ENCODE measurements at places on chromosomes 4 and X.

- DNase-seq: no peak
Observed at GRCh38 chr4:33063241-33063640, 2343.1 kb downstream of the PCDH7 start.

DNA sequence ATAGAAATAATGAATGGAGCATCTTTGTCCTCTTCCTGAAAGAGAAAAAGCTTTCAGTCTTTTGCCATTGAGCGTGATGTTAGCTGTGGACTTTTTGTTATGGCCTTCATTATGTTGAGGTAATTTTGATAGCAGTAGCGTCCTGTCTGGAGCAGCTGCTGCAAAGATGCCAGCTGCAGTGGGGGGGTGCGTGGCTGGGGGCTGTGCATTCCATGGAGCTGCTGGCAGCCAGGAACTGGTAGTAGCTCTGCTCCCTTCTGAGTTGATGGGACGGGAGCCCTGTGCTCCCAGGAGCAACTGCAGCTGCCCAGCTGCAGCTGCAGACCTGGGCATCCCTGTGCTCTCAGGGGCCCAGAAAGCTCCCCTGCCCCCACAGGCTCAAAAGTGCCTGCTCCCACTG is 50.4 kb downstream of the CCDC160 start:
- no peak for DNase-seq

DNA sequence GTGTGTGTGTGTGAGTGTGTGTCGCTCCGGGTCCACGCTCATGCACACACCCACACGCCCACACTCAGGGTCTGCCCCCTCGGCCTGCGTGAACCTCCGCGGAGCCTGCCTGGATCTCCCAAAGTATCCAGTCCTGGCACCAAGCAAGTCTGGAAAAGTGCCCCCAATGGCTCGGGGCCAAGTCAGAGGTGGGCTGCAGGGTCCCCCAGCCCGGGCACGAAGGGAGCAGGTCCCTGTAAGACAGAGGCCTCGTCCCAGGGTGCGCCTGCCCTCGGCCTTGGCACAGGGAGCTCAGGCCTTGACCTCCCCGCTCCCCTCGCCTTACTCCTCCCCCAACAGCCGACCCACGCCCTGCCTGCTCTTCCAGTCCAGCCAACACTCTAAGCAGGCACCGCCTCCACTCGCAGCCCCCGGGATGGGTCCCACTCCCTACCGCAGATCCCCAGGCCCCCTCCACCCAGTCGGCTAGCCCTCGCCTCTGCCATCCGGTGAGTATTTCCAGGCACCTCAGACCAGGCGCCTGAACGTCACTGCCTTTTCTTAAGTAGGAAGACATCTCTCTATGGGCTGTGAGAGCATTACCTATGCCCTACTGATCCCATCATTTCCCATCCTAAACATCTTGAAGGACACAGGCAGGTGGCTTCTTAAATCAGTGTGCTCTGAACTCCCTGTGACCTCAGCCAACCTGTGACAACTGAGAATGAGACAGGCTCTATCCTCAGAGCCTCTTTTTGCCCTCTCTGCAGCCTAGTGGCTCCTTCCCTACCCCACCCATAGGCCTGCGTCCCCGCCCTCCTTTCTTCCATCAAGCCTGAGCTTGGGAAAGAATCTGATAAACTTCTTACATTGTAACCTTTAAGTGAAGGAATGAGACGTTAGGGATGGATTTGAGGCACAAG is 704 bp downstream of the FAM114A1 start:
- DNase-seq: no peak

DNA sequence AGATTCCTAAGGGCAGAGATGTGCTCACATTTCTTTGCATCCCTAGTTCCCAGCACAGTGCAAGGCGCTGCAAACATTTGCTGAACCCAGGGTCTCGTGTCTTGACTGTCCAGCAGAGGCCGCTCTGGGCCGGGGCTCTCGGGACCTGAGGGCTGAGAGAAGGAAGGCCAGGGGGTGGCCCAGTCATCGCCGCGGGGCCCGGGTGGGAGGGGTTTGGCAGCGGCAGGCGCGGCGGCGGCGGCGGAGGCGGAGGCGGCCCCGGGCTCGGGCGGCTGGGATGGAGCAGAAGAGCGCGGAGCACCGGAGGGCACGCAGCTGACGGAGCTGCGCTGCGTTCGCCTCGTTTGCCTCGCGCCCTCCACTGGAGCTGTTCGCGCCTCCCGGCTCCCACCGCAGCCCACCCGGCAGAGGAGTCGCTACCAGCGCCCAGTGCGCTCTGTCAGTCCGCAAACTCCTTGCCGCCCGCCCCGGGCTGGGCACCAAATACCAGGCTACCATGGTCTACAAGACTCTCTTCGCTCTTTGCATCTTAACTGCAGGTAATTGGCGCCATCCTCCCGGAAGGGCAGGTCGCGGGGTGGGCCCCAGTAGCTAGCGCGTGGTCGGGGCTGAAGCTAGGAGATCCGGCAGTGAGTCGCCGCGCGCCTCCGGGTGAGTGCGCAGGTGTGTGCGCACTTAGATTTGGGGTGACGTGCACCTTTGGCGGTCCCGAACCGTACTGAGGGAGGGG is at the start of gene PARM1:
PARM1 (plus strand) TSS at position 285 of the 730 bp plus-strand sequence; CDS start at position 497, 212 bp downstream.
- DNase-seq: no peak

DNA sequence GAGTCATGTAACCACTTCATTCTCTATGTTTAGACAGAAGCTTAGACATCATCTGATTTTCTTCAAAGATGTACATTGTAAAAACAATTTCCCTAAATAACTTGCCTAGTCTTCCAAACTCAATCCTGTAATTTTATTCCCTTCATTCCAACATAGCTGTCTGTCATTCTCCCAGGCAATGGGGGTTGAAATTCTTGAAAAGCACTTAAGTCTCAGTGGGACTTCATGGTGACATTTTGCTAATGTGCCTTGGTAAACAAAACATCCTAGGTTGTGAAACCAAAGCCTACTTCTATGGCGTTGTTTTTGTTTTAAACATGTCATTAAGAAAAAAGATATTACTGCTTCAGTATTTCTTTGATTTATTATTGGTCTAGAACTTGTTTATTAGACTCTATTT is 122.0 kb upstream of the NRK start:
- DNase-seq: no peak

DNA sequence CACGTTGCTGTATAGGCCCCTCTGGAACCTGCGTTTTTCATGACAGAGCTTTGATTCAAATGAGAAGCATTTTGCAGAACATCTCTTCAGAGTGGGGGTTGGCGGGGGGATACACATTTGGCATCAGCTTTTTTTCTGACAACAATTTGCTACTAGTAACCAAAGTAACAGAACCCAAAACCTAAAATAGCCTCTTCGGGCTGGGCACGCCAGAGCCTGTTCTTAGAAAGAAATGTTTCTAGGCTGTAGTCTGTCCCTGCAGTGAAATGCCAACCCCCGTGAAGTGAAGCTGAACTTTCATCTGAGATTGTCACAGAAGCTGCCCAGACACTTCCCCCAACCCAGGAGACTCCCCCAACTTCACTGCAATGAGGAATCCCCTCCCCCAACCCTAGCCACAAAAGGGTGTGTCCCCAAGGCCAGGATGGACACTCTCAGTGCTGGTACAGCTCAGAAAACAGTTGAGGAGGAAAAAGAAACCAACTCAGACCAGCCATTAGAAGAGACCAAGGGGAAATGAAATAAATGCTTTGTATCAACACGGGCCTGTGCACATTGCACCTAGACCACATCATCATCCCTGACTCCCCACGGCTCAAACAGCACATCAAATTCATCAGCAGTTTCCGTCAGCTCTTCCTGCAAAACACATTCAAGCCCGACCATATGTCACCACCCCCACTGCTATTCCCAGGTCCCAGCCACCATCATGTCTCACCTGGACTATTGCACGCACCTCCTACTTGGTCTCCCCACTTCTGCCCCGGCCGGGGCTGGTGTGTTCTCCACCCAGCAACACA is 8.4 kb upstream of the MAN2B2 start:
- DNase-seq: no peak

DNA sequence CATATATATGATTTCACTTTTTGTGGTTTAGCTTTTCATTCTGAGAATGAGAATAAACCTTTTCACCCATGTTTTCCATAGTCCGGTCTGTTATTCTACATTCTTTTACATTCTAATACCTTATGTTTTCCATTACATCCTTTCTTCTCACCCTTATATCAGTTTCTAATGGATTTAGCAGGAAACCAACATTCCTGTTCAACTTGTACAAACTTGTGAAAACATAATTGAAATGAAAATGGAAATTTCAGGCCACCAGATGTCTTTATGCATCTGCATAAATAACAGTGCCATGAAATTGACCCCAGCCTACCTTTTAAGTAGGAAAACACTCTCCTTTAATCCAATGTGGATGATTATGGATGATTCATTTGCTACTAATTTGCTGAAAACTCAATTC is 494.8 kb upstream of the ZFP42 start:
- no peak for DNase-seq

DNA sequence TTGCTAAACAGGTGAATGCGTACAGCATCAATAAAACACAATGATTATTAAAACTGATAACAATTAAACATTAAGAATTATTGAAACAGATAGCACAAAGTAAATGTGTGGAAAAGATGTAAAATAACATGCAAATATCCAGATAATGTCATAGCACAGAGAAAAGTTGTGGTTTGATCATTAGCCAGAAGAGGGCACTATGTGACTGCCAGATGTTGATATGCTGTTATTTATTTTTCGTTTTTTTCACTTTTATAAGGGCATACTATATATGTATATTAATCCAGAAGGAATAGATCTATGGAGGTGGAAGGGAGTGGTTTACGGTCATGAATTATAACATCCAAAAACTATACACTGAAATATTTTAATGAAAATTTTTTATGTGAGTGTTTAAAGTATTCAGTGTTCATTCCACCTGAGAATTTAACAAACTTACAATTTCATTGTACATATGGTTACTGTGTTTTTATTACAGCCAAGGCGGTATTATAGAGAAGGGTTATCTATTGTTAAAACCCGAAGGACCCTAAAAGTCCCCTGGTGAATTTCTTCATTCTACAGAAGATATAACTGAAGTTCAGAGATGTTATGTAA is 211.9 kb upstream of the UGT8 start:
- no peak for DNase-seq

DNA sequence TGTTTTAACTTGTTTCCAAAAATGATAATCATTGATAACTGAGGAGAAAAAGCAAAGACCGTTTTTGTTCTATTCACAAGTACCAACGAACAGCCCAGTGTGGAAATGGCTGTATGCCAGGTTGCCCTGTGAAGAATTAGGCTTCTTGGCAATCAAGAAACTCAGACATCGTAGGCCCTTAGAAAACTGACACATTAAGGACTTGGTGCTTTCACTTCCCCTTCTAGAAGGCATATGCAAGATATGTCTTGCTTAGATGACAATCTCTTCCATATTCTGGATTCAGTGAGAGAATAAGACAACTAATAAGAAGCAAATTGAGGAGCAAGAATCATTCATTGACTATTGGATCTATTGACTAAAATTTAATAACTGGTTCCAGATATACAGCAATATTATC is 56.6 kb downstream of the ANAPC10 start:
- no peak for DNase-seq

DNA sequence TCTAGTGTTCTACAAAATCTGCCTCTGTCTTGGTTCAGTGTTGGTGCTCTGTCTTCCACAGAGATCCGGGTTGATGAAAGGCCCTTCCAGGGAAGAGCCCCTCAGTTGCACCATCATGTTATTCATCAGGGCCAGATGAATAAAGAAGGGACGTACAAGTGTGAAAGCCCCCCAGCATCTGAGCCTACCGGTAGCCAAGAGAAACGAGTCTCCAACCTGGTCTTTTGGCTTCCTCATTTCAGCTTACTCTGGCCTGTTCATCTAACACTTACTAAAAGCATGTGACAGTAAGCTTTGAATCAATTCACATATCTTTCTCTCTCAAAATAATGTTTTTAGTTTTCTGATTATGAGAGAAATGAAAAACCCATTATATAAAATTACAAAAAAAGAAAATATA is 19.2 kb downstream of the MEPE start:
- no peak for DNase-seq

DNA sequence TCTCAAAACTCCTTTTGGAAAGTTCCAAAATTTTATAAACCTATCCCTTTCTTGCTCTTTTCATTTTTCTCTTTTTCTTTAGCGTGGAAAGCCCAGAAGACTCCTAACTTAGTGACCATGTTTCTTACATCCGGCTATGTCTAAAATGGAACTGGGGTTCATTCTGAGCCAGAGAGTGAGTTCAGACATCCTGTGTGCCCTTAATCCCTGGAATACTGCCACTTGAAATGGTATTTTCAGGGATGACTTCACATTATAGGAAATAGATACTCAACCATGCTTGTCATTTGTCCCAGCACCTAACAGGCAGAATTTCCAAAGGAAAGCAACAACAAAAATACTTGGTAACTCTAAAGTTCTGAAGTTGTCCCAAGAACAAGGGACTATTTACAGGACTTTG is 379.6 kb downstream of the ARHGAP24 start:
- no peak for DNase-seq

GRCh38 chrX:9586992-9587392 is 122.1 kb downstream of the TBL1X start:
- DNase-seq: no peak

GRCh38 chr4:152417673-152418072 is 118.2 kb downstream of the FBXW7 start:
- DNase-seq: no peak

GRCh38 chrX:17559728-17560379 is 177.4 kb upstream of the SCML1 start:
- no peak for DNase-seq

All from activated CD8-positive, alpha-beta memory T cell treated with anti-CD3 and anti-CD28 coated beads for 1 hour (primary cell).